Body of pancreas (tissue), 4 donors: ENCODE measurements at places on chromosomes 3 and 15. TPM values are rescaled to one million over a fixed set of nuclear protein-coding genes. Genes with fewer than 3 reads are reported as not detected.
A peak's percentile ranks its signal among the peaks of the same experiment; 100 is the strongest.

DNA sequence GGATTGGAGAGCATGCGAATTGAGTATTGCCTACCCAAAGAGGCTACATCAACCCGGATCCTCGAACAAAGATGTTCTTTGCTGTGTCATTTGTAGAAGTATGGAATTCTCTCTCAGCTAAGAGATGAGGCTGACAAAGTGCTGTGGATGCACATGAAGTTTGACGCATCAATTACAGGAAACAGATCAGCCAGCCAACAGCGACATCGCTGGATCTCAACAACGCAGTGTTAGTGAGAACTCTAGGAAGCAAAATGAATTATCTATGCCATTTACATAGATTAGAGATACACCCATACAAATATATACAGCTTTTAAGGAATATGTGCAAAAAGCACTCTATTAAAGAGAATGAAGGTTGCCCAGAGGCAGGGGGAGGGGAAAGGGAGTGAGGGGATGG lies 160.6 kb upstream of the RGMA start:
- no peaks in the 10 kb centered on the region for H3K36me3 ChIP-seq
- no peak for DNase-seq
- no peaks in the 10 kb centered on the region for H3K27me3 ChIP-seq
- no peak overlapping the region for H3K4me3 ChIP-seq
- H3K27ac ChIP-seq, result no peak overlapping the region
- H3K4me1 ChIP-seq, result no peaks in the 10 kb centered on the region

Gene VEPH1
- 15.0 TPM for total RNA-seq

GRCh38 chr3:134350861-134351311 lies 23.4 kb downstream of the AMOTL2 start:
- peak; percentile 92 for DNase-seq
- no peak overlapping the region for H3K4me3 ChIP-seq
- H3K36me3 ChIP-seq, result no peaks in the 10 kb centered on the region
- H3K27ac ChIP-seq, result peak overlapping the region; percentile 86
- H3K4me1 ChIP-seq, result peaks cover 69% of the 10 kb centered on the region

DNA sequence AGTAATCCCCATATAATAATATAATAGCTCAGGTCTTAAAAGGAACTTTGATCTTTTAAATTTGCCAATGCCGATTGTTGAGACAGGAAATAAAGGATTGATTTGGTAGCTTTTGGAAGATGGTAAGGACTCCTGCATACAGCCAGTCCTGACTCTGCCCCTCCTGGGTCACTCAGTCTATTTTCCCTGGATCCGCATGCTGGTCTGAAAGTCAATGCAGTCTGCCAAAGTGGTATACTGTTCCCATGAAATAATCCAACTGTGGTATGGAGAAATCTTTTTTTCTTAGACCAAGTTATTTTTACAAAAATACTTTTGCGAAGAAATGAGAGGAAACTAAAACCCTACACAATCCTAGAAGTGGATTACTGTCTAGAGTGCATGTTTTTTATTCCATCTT lies 191.1 kb downstream of the TIGIT start:
- no peaks in the 10 kb centered on the region for H3K4me1 ChIP-seq
- H3K27me3 ChIP-seq, result no peaks in the 10 kb centered on the region
- no peak for DNase-seq
- no peaks in the 10 kb centered on the region for H3K36me3 ChIP-seq
- no peak overlapping the region for H3K4me3 ChIP-seq

- peaks cover 30% of the 10 kb centered on the region for H3K4me1 ChIP-seq
- H3K4me3 ChIP-seq, result peak within 1 kb of the TSS; percentile 78
- no peaks in the 10 kb centered on the region for H3K36me3 ChIP-seq
- DNase-seq, result peak; percentile 91
- H3K27me3 ChIP-seq, result no peaks in the 10 kb centered on the region
- H3K27ac ChIP-seq, result peak within 1 kb of the TSS; percentile 80
Observed at GRCh38 chr3:39809181-39809994, at the start of gene MYRIP. Gene MYRIP (plus strand): TSS chr3:39809609. CDS start chr3:39900817, 91,208 bp downstream.

GRCh38 chr3:13515786-13516759 lies 32.9 kb upstream of the FBLN2 start:
- no peak for DNase-seq
- no peaks in the 10 kb centered on the region for H3K27me3 ChIP-seq
- no peak overlapping the region for H3K4me3 ChIP-seq
- no peaks in the 10 kb centered on the region for H3K4me1 ChIP-seq
- H3K27ac ChIP-seq, result no peak overlapping the region
- H3K36me3 ChIP-seq, result no peaks in the 10 kb centered on the region

Gene PP2D1
- total RNA-seq, result not detected

Gene FAM81A
- total RNA-seq, result under 0.01 TPM

Gene TM6SF1
- total RNA-seq, result 1.8 TPM

Gene MYO9A
- total RNA-seq, result 27.8 TPM

GRCh38 chr15:59946084-59946483 lies 58.0 kb upstream of the FOXB1 start:
- no peak overlapping the region for H3K4me3 ChIP-seq
- DNase-seq, result no peak
- no peak overlapping the region for H3K27ac ChIP-seq
- no peaks in the 10 kb centered on the region for H3K4me1 ChIP-seq
- no peaks in the 10 kb centered on the region for H3K36me3 ChIP-seq

- no peaks in the 10 kb centered on the region for H3K27me3 ChIP-seq
- no peak overlapping the region for H3K4me3 ChIP-seq
- H3K4me1 ChIP-seq, result peaks cover 9% of the 10 kb centered on the region
- no peaks in the 10 kb centered on the region for H3K36me3 ChIP-seq
Observed at GRCh38 chr3:187209491-187209890, 12.2 kb downstream of the RTP1 start.

- H3K27ac ChIP-seq, result no peak overlapping the region
- H3K4me1 ChIP-seq, result no peaks in the 10 kb centered on the region
- peak; percentile 42 for DNase-seq
- H3K36me3 ChIP-seq, result no peaks in the 10 kb centered on the region
Observed at GRCh38 chr3:128969993-128970739, 23.7 kb downstream of the CFAP92 start.

Gene CPN2
- not detected for total RNA-seq

Gene RAP2B
- total RNA-seq, result 3.6 TPM

Gene CACNA2D2
- 1.3 TPM for total RNA-seq

Gene DUOXA2
- total RNA-seq, result not detected

- peak overlapping the region; percentile 65 for H3K27ac ChIP-seq
- DNase-seq, result no peak
- no peaks in the 10 kb centered on the region for H3K36me3 ChIP-seq
- H3K4me1 ChIP-seq, result peaks cover 36% of the 10 kb centered on the region
Observed at GRCh38 chr15:70714565-70714964, 48.8 kb downstream of the UACA start.

DNA sequence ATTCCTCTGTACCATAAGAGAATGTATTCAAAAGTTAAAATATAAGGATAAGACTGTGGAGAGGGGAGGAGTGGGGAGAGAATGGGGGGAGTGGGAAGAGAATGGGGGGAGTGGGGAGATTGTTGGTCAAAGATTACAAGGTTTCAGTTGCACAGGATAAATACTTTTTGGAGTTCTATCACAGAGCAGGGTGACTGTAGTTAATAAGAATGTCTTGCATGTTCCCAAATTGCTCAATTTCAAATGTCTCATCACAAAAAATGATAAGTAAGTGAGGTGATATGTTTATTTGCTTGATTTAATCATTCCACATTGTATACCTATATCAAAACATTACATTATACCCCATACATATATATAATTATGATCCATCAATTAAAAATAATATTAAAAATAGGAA lies 23.0 kb upstream of the MEF2A start:
- DNase-seq, result no peak
- H3K27me3 ChIP-seq, result no peaks in the 10 kb centered on the region
- H3K27ac ChIP-seq, result no peak overlapping the region
- no peak overlapping the region for H3K4me3 ChIP-seq
- no peaks in the 10 kb centered on the region for H3K36me3 ChIP-seq
- H3K4me1 ChIP-seq, result no peaks in the 10 kb centered on the region

GRCh38 chr15:89111961-89112340 lies 23.7 kb downstream of the ABHD2 start:
- no peaks in the 10 kb centered on the region for H3K27me3 ChIP-seq
- peaks cover 79% of the 10 kb centered on the region for H3K4me1 ChIP-seq
- no peaks in the 10 kb centered on the region for H3K36me3 ChIP-seq
- DNase-seq, result no peak

Gene NUSAP1
- 2.1 TPM for total RNA-seq

GRCh38 chr3:72738752-72739530 lies 109.3 kb downstream of the SHQ1 start:
- H3K4me1 ChIP-seq, result peaks cover 16% of the 10 kb centered on the region
- DNase-seq, result peak; percentile 72
- H3K27ac ChIP-seq, result no peak overlapping the region
- no peaks in the 10 kb centered on the region for H3K27me3 ChIP-seq

GRCh38 chr3:155791190-155791589 lies 14.9 kb downstream of the C3orf33 start:
- H3K4me3 ChIP-seq, result no peak overlapping the region
- no peaks in the 10 kb centered on the region for H3K36me3 ChIP-seq
- H3K4me1 ChIP-seq, result no peaks in the 10 kb centered on the region
- H3K27me3 ChIP-seq, result no peaks in the 10 kb centered on the region

DNA sequence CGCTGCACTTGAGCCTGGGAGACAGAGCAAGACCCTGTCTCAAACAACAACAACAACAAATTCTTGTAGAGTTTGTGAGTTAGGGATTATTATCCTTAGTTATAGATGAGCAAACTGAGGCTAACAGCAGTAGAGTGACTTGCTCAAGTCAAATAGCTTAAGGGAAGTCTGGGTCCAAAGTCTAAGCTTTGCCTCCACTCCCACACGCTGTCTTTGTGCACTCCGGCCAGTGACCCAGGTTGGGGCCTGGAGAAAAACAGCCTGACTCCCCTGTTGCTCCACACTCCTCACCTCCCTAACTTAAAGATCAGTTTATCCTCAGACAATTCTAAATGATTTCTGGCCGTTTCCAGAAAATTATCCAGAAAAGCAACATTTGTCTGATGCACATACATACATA lies 9.2 kb upstream of the SIN3A start:
- no peaks in the 10 kb centered on the region for H3K4me1 ChIP-seq
- DNase-seq, result no peak

GRCh38 chr3:110174908-110175307 lies 837.6 kb upstream of the DPPA4 start:
- no peak for DNase-seq
- no peak overlapping the region for H3K4me3 ChIP-seq
- H3K4me1 ChIP-seq, result no peaks in the 10 kb centered on the region
- no peaks in the 10 kb centered on the region for H3K36me3 ChIP-seq

GRCh38 chr3:194268654-194269512 lies 82.2 kb downstream of the CPN2 start:
- H3K4me3 ChIP-seq, result no peak overlapping the region
- no peaks in the 10 kb centered on the region for H3K27me3 ChIP-seq
- DNase-seq, result no peak

Gene CFAP161
- total RNA-seq, result not detected

GRCh38 chr15:96767703-96768434 lies 437.4 kb downstream of the NR2F2 start:
- H3K4me1 ChIP-seq, result no peaks in the 10 kb centered on the region
- no peaks in the 10 kb centered on the region for H3K36me3 ChIP-seq
- DNase-seq, result no peak
- no peak overlapping the region for H3K27ac ChIP-seq

Gene RBP2
- not detected for total RNA-seq

DNA sequence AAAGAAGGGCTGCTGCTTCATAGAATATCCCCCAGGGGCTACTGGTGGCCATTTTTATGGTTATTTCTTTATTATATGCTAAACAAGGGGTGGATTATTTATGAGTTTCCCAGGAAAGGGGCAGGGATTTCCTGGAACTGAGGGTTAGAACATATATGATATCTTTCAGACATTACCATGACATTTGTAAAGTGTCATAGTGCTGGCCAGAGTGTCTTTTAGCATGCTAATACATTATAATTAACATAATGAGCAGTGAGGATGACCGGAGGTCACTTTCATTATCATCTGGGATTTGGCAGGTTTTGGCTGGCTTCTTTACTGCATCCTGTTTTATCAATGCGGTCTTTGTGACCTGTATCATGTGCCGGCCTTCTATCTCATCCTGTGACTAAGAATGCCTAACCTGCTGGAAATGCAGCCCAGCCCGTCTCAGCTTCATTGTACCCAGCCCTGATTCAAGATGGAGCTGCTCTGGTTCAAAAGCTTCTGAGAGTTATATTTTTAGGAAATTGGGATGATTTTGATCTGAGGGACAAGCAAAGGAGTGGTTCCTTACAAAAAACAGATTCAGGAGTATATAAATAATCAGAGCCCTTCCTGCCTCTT lies 9.1 kb upstream of the ZBTB20 start:
- H3K4me3 ChIP-seq, result no peak overlapping the region
- DNase-seq, result no peak
- H3K27me3 ChIP-seq, result no peaks in the 10 kb centered on the region
- no peaks in the 10 kb centered on the region for H3K36me3 ChIP-seq

DNA sequence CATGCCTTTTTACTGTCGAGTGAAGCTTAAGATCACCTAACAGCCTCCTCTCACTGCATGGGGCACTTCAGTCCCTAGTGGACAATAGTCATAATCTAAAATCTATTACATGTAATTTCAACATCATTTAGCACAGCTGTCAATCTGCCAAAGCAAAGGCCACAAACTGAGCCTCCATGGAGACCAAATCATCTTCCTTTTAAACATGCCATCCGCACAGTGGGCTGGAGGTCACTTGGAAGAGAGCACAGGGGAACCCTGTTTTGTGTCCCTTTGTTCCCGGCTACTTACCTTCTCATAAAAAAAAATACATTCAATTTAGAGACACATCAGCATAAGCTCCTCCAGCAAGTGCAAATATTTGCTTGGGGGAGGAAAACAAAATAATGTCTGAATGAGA lies 167.3 kb downstream of the SQOR start:
- no peak overlapping the region for H3K4me3 ChIP-seq
- no peak overlapping the region for H3K27ac ChIP-seq
- H3K36me3 ChIP-seq, result no peaks in the 10 kb centered on the region
- no peaks in the 10 kb centered on the region for H3K27me3 ChIP-seq
- no peak for DNase-seq
- no peaks in the 10 kb centered on the region for H3K4me1 ChIP-seq

Gene KPNA1
- 20.2 TPM for total RNA-seq

GRCh38 chr3:3133500-3133899 lies 6.8 kb downstream of the TRNT1 start:
- no peak for DNase-seq
- H3K27ac ChIP-seq, result no peak overlapping the region
- no peaks in the 10 kb centered on the region for H3K36me3 ChIP-seq
- no peak overlapping the region for H3K4me3 ChIP-seq
- H3K27me3 ChIP-seq, result no peaks in the 10 kb centered on the region

GRCh38 chr15:99721104-99721778 lies 12.0 kb downstream of the LYSMD4 start:
- H3K27me3 ChIP-seq, result no peaks in the 10 kb centered on the region
- no peaks in the 10 kb centered on the region for H3K36me3 ChIP-seq
- H3K27ac ChIP-seq, result no peak overlapping the region
- no peak overlapping the region for H3K4me3 ChIP-seq
- DNase-seq, result no peak
- H3K4me1 ChIP-seq, result peaks cover 11% of the 10 kb centered on the region

GRCh38 chr3:129417326-129417725 lies 11.1 kb downstream of the EFCAB12 start:
- no peaks in the 10 kb centered on the region for H3K36me3 ChIP-seq
- no peak overlapping the region for H3K27ac ChIP-seq
- no peaks in the 10 kb centered on the region for H3K27me3 ChIP-seq
- H3K4me3 ChIP-seq, result no peak overlapping the region
- peak; percentile 20 for DNase-seq

- no peak overlapping the region for H3K4me3 ChIP-seq
- H3K27ac ChIP-seq, result no peak overlapping the region
- H3K27me3 ChIP-seq, result no peaks in the 10 kb centered on the region
- H3K4me1 ChIP-seq, result no peaks in the 10 kb centered on the region
- no peak for DNase-seq
- no peaks in the 10 kb centered on the region for H3K36me3 ChIP-seq
Observed at GRCh38 chr3:158718490-158719170, 13.6 kb downstream of the RARRES1 start.

GRCh38 chr15:72785432-72785831 lies 1.9 kb upstream of the ADPGK start:
- H3K4me1 ChIP-seq, result peaks cover 27% of the 10 kb centered on the region
- H3K27ac ChIP-seq, result no peak overlapping the region
- no peaks in the 10 kb centered on the region for H3K36me3 ChIP-seq
- H3K27me3 ChIP-seq, result no peaks in the 10 kb centered on the region
- no peak overlapping the region for H3K4me3 ChIP-seq
- DNase-seq, result peak; percentile 7
